ENCODE measurements at places on chromosomes 6 and 20.

- DNase-seq = no peak
Observed at GRCh38 chr6:75079589-75079988, 126.3 kb downstream of the COL12A1 start.

DNA sequence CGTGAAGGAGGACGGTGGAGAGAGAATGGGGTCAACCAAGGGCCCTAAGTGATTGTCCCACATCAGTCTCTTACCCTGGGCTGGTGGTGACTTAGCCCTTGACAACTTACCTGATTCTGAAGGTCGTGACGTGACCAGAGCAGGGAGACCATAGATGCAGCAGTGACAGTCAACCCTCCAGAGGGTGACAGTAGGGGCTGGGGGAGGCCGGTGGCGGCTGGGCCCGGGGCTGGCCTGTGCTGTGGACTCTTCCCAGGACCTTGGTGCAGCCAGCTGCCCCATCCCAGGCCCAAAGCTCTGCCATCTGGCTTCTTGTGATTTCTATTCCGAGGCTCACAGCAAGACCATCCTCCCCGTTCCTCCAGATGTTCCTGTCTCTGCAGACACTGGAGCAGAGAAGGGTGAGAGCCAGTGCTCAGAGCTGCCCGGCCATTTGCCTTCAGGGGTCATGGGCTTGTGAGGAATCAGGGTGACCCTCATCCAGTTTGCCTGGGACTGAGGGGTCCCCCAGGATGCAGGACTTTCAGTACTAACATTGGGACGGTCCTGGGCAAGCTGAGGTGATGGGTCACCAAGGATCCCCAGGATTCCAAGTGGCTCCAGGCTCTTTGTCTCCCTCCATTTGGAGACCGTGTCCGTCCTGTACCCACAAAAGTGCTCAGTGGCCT lies 36.0 kb downstream of the SUMO4 start:
- DNase-seq = no peak

DNA sequence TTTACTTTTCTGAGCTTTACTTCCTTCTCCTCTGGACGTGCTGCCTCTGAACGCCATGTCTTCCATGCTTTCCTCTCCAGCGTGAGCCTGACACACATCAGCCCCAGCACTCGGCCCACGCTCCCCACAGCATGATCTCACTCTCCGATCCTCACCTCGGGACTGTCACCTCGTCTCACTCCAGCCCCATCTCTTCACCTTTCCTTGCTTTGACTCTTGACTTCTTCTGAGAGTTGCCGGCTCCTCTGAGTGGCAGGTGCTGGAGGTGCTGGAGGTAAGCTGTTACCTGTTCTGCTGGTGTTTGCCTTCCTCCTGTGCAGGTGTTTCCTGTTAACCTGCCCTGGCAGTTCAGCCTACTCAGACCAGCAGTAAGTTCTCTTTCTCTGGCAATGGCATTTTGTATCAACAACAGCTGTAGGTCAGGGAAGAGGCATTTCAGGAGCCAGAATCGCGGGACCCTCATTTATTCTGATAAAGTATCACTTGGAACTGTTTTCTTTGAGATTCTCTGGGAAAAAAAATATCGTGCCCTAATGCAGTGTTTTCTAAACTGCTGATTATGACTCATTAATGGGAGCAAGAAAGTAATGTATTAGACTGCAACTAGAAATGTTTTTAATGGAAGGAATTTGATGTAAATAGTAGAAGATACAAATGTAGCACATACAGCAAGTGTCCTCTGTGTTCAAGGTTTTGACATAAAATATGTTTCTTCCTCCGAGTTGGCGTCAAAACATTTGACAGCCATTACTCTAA lies 106.5 kb downstream of the ARID1B start:
- no peak for DNase-seq

DNA sequence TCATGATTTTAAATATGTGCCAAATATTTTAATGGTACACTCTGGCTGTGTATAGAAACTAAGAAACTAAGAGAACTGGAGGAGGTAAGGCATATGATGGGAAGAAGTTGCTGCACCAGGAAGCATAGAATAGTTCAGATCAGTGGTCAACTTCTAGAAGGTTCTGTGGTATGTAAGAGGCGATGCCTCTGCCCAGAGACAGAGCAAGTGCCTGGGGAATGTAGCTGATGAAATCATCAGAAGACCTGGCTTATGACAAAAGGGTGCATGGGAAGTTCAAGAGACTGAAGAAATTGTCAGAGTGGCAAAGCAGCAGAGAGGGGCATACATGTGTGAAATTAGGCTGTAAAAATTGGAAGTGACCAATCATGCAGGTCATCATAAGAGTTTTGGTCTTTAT lies 580.8 kb downstream of the BMP2 start:
- no peak for DNase-seq

DNA sequence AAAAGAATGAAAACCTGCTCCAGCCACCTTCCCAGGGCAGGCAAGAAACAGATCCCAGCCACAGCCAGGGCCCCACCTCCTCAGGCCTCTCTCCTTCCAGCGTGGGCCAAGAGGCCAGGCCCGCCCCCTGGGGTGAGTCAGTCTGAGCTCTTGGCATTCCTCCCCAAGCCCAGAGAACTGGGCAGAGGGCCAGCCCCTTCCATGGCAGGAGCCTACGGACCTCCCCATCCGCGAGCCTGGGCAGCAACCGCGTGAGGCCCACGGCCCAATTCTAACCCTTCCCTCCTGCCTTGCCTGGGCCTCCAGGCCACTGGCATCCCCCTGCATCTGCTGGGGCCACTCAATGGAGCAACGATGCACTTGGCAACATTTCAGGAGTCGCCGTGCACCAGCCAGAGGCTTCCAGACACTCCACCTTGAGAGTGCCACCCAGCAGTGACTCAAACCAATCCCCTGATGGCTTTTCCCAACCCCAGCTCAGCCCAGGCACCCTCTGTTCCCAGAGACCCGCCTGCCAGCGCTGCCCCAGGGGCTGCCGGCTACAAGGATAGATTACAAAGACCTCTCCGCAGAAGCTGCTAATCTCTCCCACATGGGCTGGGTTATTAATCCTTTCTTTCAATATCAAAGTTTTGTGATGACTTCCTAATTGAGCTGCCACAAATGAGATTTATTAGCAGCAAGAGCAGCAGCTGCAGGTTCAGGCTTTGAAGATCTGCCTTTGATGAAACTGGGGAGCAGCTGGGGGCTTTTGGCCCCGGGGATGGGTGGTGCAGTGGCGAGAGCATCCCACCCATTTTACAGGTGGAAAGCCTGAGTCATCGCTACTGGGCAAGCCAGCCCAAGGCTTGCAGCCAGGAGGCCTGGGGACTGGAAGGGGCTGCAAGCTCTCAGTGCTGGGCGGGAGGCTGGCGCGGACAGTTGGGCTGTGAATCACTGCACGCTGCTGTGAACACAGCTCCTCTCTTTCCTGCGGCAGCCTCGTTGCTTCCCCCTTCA lies 85.7 kb downstream of the NFATC2 start:
- peak; percentile 71 for DNase-seq

- no peak for DNase-seq
Observed at GRCh38 chr6:7237653-7238188, 75.3 kb downstream of the SSR1 start.

DNA sequence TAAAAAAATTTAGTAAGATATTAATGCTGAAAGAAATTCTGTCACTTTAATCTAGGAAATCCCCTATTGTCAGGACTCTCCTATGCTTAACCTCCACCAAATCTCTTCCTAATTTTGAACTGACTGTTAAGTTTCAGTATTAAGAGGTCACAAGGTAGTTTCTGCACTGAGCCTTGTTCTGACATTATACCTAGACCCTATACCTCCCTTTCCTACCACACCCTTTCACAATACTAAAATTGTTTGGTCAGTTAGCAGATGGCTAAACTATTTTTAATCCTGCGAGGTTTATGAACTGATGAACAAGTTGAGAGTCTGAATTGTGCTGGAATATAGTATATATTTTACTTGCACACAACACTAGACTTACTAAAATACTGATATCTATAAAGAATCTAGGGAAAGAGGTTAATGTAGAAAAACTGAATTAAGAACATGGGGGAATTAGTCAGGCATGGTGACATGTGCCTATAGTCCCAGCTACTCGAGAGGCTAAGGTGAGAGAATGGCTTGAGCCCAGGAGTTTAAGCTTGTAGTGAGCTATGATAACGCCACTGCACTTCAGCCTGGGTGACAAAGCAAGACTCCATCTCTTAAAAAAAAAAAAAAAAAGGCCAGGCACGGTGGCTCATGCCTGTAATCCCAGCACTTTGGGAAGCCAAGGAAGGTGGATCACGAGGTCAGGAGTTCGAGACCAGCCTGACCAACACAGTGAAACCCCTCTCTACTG lies 51.5 kb downstream of the HBS1L start:
- DNase-seq = no peak

GRCh38 chr6:129130106-129130505 lies 247.2 kb downstream of the LAMA2 start:
- no peak for DNase-seq

- no peak for DNase-seq
Observed at GRCh38 chr20:38345643-38346042, 639 bp upstream of the LBP start.

DNA sequence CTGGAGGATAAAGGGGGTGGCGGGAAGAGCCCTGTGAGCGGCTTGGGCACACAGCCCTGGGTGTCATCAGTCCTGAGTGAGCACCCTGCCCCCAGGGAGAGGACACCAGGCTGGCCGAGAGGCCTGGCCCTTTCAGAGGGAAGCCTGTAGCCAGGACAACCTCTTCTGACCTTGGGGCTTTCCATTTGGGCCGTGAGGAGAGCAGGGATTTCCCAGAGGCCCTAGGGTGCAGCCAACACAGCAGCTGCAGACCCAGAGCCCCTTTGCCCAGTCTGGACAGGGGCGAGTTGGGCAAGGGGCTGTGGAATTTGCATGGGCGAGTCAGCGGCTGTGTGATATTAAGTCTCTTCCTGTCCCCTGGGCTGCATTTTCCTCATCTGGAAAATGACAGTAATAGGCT lies 6.3 kb downstream of the MAP1LC3A start:
- no peak for DNase-seq
